ENCODE measurements at places on chromosomes 3 and 15. TPM values are rescaled to one million over a fixed set of nuclear protein-coding genes. Genes with fewer than 3 reads are reported as not detected.

The CD86 gene
- not detected for total RNA-seq

The MYO5C gene
- 0.24 TPM for total RNA-seq

The PCOLCE2 gene
- 1.3 TPM for total RNA-seq

The BCHE gene
- 2.2 TPM for total RNA-seq

The STRIT1 gene
- total RNA-seq, result not detected

The GP5 gene
- total RNA-seq, result not detected

The IMPDH2 gene
- 273 TPM for total RNA-seq

The APBA2 gene
- total RNA-seq, result 8.7 TPM

The TNNC1 gene
- total RNA-seq, result 5.5 TPM

The GOLGA8G gene
- under 0.01 TPM for total RNA-seq

The C3orf33 gene
- 2.4 TPM for total RNA-seq
